ENCODE measurements at places on chromosomes 5 and 9. TPM values are rescaled to one million over a fixed set of nuclear protein-coding genes. Genes with fewer than 3 reads are reported as not detected.

EQTN gene
- 0.21 TPM for polyA plus RNA-seq

DNA sequence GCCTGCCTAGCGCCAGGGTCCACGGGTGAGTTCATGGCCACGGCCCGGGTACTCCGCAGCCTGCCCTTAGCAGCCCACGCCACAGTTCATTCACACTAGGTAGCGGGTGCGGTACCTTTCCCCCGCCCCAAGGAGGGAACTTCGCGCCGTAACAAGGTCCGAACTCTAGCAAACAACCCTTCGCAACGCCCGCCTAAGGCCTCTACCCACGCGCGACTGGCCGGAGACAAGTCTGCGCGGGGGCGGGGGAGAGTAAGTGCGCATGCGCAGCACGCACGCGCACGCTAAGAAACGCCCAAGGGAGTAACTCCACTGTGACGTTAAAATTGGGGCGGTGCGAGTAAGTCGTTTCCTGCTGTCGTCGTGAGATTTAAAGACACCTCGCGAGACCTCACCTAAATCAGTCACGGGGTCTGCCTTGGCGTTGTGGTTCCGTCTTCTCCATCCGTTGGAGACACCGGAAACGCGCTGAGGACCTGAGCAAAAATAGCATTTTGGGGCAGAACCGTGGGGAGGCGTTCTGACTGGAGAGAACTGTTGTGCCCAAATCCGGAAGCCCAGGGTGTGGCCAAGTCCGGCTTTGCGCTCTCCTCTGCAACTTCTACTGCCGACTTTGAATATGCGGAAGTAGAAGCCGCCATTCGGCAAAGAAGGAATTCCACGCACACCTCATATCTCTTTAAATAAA, at the start of gene RAPGEF6:
RAPGEF6 (minus strand) TSS at position 234 of the 688 bp plus-strand sequence; CDS start at position 35, 199 bp downstream.
- peaks cover 30% of the 10 kb centered on the region for H3K4me1 ChIP-seq
- peak within 1 kb of the TSS; percentile 97 for H3K4me3 ChIP-seq
- H3K27me3 ChIP-seq: no peaks in the 10 kb centered on the region
- peak; percentile 96 for DNase-seq
- H3K27ac ChIP-seq: peak within 1 kb of the TSS; percentile 91
- peaks cover 2% of the 10 kb centered on the region for H3K36me3 ChIP-seq

DNA sequence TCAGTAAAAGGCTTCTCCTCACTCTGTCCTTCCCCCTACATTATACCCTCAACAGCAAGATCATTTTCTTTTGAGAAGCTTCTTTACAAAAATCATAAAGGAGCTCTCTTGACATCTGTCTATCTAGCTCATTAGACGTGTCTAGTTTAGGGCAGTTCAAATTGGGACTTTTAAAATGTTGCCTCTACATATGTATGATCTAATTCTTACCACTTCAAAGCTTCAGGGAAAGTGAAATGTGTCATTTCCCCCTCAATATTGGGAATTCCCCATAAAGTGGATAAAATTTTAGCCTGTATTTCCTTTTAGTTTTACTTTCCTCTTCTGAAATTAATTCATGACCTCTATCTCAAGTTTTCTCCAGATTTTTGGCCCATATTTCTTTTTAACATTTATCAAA, 323.7 kb downstream of the ARRDC3 start:
- no peak overlapping the region for H3K27ac ChIP-seq
- peaks cover 13% of the 10 kb centered on the region for H3K4me1 ChIP-seq
- DNase-seq: no peak
- no peaks in the 10 kb centered on the region for H3K27me3 ChIP-seq
- no peaks in the 10 kb centered on the region for H3K36me3 ChIP-seq

DNA sequence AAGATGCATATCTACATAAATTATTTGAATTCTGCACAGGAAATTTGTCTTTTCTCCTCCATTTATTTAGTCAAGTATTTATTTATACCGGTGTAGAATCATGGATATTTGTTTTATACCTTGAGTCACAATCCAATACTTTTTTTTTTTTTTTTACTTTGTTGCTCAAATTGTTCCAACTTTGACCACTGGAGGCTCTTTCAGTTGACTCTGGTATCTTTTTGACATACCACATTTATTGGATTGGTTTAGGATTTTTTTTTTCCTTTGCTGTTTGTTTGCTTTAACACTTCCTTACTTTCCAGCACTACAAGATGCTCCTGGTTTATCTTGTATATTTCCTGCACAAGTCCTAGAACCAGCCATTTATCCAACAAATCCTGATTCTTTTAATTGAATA, 543.1 kb upstream of the RIOK2 start:
- no peaks in the 10 kb centered on the region for H3K4me1 ChIP-seq
- no peak for DNase-seq
- H3K27ac ChIP-seq: no peak overlapping the region
- H3K4me3 ChIP-seq: no peak overlapping the region
- no peaks in the 10 kb centered on the region for H3K36me3 ChIP-seq

- peaks cover 13% of the 10 kb centered on the region for H3K4me1 ChIP-seq
- no peak overlapping the region for H3K27ac ChIP-seq
- no peak overlapping the region for H3K4me3 ChIP-seq
- H3K27me3 ChIP-seq: peaks cover 15% of the 10 kb centered on the region
These were observed 84.2 kb downstream of the AK8 start for GRCh38 chr9:132793606-132794580.

AOPEP gene
- 30.1 TPM for polyA plus RNA-seq

DNA sequence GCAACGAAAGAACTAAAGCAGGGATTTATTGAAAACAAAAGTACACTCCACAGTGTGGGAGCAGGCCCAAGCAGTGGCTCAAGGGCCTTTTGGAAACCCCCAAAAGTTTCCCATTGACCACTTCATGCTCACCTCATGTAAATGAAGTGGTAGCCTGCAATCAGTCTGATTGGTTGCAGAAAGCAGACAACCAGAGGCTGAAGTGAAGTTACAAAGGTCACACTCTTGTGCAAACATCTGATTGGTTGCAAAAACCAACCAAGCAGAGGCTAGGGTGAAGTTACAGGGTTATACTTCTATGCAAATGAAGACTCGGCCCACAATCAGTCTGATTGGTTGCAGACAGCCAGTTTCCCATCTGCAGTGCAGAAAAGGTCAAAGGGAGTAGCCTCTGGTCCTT, 258.0 kb downstream of the YTHDC2 start:
- H3K36me3 ChIP-seq: no peaks in the 10 kb centered on the region
- H3K4me3 ChIP-seq: no peak overlapping the region
- no peaks in the 10 kb centered on the region for H3K4me1 ChIP-seq

ABITRAM gene
- 17.9 TPM for polyA plus RNA-seq

DNA sequence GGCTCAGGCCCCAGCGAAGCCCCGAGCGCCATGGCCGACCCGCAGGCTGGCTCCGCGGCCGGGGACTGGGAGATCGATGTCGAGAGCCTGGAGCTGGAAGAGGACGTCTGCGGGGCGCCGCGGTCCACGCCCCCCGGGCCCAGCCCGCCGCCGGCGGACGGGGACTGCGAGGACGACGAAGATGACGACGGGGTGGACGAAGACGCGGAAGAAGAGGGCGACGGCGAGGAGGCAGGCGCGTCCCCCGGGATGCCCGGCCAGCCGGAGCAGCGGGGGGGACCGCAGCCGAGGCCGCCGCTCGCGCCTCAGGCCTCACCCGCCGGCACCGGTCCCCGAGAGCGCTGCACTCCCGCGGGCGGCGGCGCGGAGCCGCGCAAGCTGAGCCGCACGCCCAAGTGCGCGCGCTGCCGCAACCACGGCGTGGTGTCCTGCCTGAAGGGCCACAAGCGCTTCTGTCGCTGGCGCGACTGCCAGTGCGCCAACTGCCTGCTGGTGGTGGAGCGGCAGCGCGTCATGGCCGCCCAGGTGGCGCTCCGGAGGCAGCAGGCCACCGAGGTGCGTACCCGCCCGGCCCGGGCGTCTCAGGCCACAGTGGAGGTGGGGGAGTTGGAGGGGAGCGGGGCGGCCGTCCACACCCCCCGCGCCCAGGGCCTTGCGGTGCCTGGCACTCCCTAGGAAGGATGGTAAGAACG, 1.6 kb downstream of the DMRT2 start:
- H3K27ac ChIP-seq: no peak overlapping the region
- H3K27me3 ChIP-seq: peaks cover 77% of the 10 kb centered on the region
- no peaks in the 10 kb centered on the region for H3K36me3 ChIP-seq
- DNase-seq: no peak
- peaks cover 7% of the 10 kb centered on the region for H3K4me1 ChIP-seq
- peak overlapping the region; percentile 9 for H3K4me3 ChIP-seq

- H3K4me3 ChIP-seq: no peak overlapping the region
- no peaks in the 10 kb centered on the region for H3K36me3 ChIP-seq
- no peak overlapping the region for H3K27ac ChIP-seq
These were observed 112.9 kb downstream of the CAMK4 start for GRCh38 chr5:111337133-111337532.

- peak overlapping the region; percentile 73 for H3K4me3 ChIP-seq
- no peaks in the 10 kb centered on the region for H3K36me3 ChIP-seq
- no peaks in the 10 kb centered on the region for H3K27me3 ChIP-seq
- H3K4me1 ChIP-seq: peaks cover 45% of the 10 kb centered on the region
- DNase-seq: no peak
- H3K27ac ChIP-seq: peak overlapping the region; percentile 99
These were observed 130.9 kb downstream of the C9orf50 start for GRCh38 chr9:129489838-129490582.

SEMA6A gene
- 0.84 TPM for polyA plus RNA-seq

- H3K4me1 ChIP-seq: no peaks in the 10 kb centered on the region
- H3K27ac ChIP-seq: no peak overlapping the region
- no peaks in the 10 kb centered on the region for H3K27me3 ChIP-seq
- no peak for DNase-seq
These were observed 266.8 kb downstream of the AOPEP start for GRCh38 chr9:94993160-94993820.

MRPL36 gene
- polyA plus RNA-seq: 152 TPM

PHF24 gene
- 0.04 TPM for polyA plus RNA-seq

NR5A1 gene
- polyA plus RNA-seq: not detected

DNA sequence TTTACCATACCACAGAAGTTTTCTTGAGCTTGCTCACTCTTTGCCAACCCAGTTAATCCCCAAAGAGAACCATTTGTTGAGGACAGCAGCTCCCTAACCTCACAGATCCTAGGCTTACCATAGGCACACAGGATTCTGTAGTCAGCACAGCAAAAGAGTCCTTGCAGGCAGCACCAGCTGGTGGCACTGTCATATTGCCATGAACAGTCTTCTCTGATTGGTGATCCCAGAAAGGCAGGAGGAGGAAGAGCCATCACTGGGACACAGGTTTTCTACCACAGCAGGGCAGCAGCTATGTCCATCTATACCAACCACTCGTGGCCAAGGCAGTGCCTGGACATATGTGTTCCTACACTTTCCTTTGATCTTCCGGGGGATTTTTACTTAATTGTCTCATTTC, 297.1 kb upstream of the CD180 start:
- H3K36me3 ChIP-seq: no peaks in the 10 kb centered on the region
- no peaks in the 10 kb centered on the region for H3K27me3 ChIP-seq
- H3K4me1 ChIP-seq: no peaks in the 10 kb centered on the region
- no peak for DNase-seq
- H3K4me3 ChIP-seq: no peak overlapping the region

MAMDC2 gene
- 1.3 TPM for polyA plus RNA-seq

GRCh38 chr5:106020894-106021293, 1649.8 kb downstream of the EFNA5 start:
- H3K4me3 ChIP-seq: no peak overlapping the region
- H3K36me3 ChIP-seq: no peaks in the 10 kb centered on the region
- DNase-seq: no peak
- no peaks in the 10 kb centered on the region for H3K27me3 ChIP-seq

GRCh38 chr9:77935974-77936373, 95.6 kb downstream of the GNAQ start:
- H3K4me3 ChIP-seq: no peak overlapping the region
- DNase-seq: no peak
- H3K27me3 ChIP-seq: no peaks in the 10 kb centered on the region
- no peaks in the 10 kb centered on the region for H3K36me3 ChIP-seq
- peaks cover 10% of the 10 kb centered on the region for H3K4me1 ChIP-seq
- H3K27ac ChIP-seq: no peak overlapping the region

DNA sequence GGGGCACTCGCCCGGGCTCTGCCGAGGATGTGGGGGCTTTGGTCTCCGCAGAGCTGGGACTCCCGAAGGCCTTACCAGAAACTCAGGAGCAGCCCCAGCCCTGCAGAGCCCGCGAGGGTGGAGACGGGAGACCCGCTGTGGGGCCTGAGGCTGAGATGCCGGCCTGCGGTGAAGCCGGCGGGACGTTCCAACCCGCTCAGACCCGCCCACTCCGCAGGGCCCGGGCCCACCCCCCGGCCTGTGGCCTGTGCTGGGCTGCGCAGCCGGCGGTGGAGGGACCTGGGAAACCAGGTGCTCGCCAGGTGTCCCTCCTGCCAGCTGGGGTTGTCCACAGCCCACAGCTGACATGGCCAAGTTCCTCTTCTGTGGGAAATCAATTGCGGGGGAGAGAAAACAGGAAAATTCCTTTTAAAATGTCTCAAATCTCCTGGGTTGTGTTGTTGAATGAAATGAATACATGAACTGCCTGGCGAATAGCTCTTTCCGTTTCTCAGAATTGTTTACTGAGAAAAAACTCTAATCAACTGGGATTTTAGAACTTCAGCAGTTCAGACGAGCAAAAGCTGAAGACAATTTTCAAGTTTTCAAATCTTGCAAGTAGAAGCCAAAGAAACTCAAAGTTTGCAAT, 49.0 kb upstream of the IRX4 start:
- H3K27me3 ChIP-seq: no peaks in the 10 kb centered on the region
- peaks cover 22% of the 10 kb centered on the region for H3K4me1 ChIP-seq
- peak overlapping the region; percentile 61 for H3K4me3 ChIP-seq
- DNase-seq: no peak
- H3K36me3 ChIP-seq: no peaks in the 10 kb centered on the region

CCNO gene
- 0.94 TPM for polyA plus RNA-seq

- H3K4me1 ChIP-seq: no peaks in the 10 kb centered on the region
- no peak for DNase-seq
- no peak overlapping the region for H3K4me3 ChIP-seq
- no peak overlapping the region for H3K27ac ChIP-seq
These were observed 18.1 kb downstream of the KDM3B start for GRCh38 chr5:138370537-138370936.

- H3K27ac ChIP-seq: peak overlapping the region; percentile 2
- H3K36me3 ChIP-seq: no peaks in the 10 kb centered on the region
- H3K4me1 ChIP-seq: peaks cover 29% of the 10 kb centered on the region
- H3K27me3 ChIP-seq: no peaks in the 10 kb centered on the region
These were observed 1.5 kb downstream of the PAPPA start for GRCh38 chr9:116154976-116155697.

GRCh38 chr5:73253047-73253660, 80.2 kb downstream of the TMEM174 start:
- no peaks in the 10 kb centered on the region for H3K36me3 ChIP-seq
- peaks cover 8% of the 10 kb centered on the region for H3K4me1 ChIP-seq
- no peak overlapping the region for H3K27ac ChIP-seq
- no peak overlapping the region for H3K4me3 ChIP-seq

CDH9 gene
- polyA plus RNA-seq: not detected

ANKHD1 gene
- polyA plus RNA-seq: 65.9 TPM

BAAT gene
- 0.08 TPM for polyA plus RNA-seq

- H3K27me3 ChIP-seq: no peaks in the 10 kb centered on the region
- H3K4me1 ChIP-seq: no peaks in the 10 kb centered on the region
- no peak overlapping the region for H3K27ac ChIP-seq
- no peak for DNase-seq
These were observed 40.7 kb upstream of the LCP2 start for GRCh38 chr5:170338291-170338690.

All from keratinocyte (primary cell).